ENCODE measurements at places on chromosomes 3 and 15.

GRCh38 chr15:34726406-34727100 lies 28.2 kb downstream of the GJD2 start:
- DNase-seq, result no peak

- peak; percentile 96 for DNase-seq
Observed at GRCh38 chr3:176579711-176580185, 617.5 kb downstream of the TBL1XR1 start.

DNA sequence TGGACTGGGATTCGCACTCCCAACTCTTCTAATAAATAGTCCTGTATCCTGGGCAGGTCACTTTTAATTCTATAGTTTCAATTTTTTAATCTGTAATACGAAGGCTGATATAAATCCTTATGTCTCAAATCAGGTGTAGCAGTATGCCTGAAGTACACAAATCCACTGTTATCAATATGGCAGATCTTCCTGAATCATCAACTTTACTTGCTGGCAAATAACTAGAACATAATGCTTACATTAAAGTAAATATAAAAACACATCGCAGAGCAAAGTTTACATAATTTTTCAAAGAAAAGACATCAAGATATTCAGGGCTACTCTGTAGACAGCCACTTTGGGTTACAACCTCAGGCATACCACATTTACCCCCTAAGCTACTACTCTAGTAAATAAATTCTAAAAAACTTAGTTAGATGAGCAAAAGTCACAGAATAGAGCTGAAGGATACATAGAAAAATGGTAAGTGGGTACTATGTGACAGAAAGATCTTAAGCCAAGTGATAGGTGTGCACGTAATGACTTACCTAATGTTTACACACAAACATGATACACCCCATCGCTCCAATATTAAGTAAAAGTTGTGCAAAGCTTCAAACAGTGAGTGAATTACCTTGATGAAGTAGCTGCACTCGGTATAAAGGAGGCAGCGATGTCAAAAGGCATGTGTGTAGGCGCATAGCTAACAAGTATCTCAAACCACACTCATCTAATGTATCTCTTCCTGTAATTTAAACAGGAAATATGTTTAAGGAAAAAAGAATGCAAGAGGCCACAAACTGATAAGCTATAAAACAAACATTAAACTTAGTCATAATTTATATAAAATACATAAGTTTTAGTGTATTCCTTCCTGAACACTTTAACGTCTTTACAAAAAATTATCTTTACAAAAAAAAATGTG lies 127.9 kb downstream of the DMXL2 start:
- DNase-seq, result no peak

DNA sequence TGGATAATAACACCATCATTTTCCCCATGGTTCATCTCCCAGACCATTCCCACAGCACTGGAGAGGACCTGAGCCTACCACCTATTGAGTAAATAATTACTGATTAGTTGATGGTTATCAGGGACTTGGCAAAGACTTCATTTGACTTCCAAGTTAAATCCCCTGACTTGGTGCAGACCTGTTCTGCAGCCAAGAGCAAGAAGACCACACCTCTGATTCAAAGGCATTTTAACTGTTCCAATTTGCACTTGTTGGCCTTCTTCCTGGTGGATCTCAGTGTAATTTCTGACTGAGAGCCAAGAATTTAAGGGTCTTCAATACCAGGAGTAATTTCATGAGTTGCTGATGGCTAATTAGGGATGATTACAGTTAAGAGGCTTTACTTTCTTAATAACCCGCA lies 24.0 kb downstream of the THSD4 start:
- no peak for DNase-seq

DNA sequence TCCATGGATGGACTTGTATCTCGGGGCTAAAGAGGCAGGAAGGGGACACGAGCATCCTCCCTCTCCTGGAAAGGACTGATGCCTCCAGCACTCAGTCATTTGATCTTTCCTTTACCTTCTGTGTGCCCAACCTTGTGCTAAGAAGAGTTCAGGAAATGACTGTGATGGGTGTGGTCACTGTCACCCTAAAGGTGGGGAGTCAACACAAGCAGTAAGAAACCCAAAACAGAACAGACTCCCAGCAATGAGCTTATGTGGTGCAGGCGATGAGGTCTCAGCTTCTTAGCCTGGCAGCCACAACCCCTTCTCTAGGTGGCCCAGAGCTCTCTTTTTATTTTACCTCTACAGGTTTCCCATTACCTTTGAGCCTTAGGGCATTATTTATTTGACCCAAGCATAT lies 3.8 kb downstream of the MPI start:
- no peak for DNase-seq

- DNase-seq, result peak; percentile 85
Observed at GRCh38 chr3:75110741-75111140, 496.3 kb upstream of the CNTN3 start.

- DNase-seq, result no peak
Observed at GRCh38 chr3:140424726-140425125, 253.1 kb upstream of the TRIM42 start.

GRCh38 chr3:94071713-94072284 lies 8.9 kb downstream of the NSUN3 start:
- DNase-seq, result no peak

GRCh38 chr3:112463250-112463649 lies 36.0 kb downstream of the BTLA start:
- no peak for DNase-seq

- DNase-seq, result peak; percentile 85
Observed at GRCh38 chr3:129829640-129830039, 63.9 kb downstream of the TMCC1 start.

DNA sequence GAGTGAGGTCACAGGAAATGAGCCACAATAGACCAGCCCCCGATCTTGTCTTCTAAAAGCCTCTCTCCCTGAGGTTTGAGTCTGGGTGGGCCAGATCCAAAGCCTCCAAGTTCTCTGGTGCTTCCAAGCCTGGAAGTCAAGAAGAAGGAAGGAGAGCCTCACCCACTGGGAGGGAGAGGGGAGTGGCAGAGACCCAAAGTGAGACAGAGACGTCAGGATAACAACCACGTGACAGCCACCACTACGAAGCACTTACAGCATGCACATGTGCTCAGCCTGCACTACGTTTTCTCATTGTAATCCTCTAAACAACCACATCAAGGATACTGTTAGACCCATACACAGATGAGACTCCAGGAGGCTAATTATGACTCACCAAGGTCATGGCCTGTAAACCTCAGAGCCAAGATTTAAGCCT lies 197.3 kb upstream of the LINGO1 start:
- no peak for DNase-seq

DNA sequence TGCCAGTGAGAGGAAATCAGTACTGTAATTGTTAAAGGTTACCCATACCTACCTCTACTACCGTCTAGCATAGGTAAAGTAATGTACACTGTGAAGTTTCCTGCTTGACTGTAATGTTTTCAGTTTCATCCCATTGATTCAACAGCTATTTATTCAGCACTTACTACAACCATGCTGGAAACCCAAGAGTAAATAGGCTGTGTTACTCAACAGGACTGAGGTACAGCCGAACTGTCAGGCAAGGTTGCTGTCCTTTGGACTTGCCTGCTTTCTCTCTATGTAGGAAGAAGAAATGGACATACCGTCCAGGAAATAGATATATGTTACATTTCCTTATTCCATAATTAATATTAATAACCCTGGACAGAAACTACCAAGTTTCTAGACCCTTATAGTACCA lies 265.5 kb downstream of the NR2F2 start:
- no peak for DNase-seq

- DNase-seq, result no peak
Observed at GRCh38 chr3:31968369-31968926, 12.6 kb downstream of the OSBPL10 start.

GRCh38 chr3:188259596-188259995 lies 105.6 kb downstream of the LPP start:
- DNase-seq, result no peak

GRCh38 chr3:27584874-27585273 lies 100.7 kb upstream of the SLC4A7 start:
- no peak for DNase-seq

GRCh38 chr15:65833501-65834205 lies 35.6 kb upstream of the RAB11A start:
- DNase-seq, result peak; percentile 33

- DNase-seq, result no peak
Observed at GRCh38 chr15:58777107-58777506, 6.0 kb downstream of the MINDY2 start.

- no peak for DNase-seq
Observed at GRCh38 chr3:87732294-87732693, 326.5 kb downstream of the CGGBP1 start.

GRCh38 chr3:82281205-82281604 lies 519.8 kb upstream of the GBE1 start:
- no peak for DNase-seq

DNA sequence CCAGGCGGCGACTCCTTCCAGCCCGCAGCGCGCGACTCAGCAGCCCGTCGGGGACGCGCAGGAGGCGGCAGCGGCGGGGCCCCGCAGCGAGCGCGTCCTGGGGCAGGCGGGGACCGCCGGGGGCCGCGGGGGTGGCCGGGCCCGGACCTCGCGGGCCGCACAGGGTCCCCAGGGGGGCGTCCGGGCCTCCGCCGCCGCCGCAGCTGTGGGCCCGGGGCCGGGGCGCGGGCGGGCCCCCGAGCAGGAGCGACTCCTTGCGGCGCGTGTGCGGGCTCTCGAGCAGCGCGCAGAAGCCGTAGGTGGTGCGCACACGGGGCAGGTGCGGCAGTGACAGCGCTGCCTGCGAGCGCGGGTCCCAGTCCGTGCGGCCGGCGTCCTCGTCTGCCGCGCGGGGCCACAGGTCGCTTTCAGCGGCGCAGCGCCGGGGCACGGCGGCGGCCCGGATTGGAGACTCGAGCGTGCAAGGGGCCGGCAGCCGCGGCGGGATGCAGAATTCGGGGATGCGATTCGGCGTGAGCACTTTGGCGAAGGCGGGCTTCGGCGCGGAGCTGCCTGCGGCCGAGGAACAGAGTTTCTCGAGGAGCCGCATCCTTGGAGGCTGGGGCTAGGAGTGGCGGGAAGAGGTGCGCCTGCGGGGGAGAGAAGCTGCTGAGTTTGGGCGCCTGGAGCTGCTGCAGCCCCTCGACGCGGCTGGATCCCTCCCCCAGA lies 535 bp downstream of the C2CD4B start:
- DNase-seq, result peak; percentile 48

DNA sequence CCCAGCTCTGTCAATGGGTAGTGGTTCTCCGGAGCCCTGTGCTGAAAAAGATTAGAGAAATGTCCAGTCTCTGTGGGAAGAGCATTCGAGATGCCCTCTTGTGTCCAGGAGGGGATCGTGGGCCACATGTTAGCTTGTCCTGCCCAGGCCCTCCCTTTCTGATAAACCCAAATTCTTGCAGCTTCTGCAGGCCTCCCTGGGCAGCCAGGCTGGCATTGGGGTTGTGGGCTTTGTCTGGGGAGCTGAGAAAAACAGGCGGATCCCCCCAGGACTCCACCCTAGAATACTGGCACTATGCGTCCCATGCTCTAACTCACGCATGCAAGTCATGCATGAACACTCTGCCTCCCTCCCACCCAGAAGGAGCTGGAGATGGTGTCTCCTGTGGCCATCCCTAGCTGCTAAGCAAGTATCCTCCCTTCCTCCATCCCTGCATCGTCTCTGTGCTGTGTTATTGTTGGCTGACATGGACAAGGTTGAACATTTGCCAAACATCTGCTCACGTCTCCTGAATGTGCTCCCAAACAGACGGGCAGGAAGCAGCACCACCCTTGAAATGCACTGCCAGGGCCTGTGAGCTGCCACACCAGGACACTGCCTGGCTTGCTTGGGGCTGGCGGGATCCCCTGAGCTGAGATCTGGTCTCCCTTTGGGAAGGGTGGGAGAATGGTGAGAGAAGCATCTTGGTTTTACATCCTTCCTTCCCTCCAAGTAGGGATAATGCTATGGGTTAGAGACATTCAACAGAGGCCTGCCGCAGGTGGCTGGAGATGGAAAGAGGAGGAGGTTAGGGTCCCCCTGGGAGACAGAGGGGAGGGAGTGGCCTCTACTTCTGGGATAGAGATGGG lies 26.5 kb downstream of the CFAP161 start:
- DNase-seq, result peak; percentile 42
